ENCODE measurements at places on chromosomes 4 and X.

DNA sequence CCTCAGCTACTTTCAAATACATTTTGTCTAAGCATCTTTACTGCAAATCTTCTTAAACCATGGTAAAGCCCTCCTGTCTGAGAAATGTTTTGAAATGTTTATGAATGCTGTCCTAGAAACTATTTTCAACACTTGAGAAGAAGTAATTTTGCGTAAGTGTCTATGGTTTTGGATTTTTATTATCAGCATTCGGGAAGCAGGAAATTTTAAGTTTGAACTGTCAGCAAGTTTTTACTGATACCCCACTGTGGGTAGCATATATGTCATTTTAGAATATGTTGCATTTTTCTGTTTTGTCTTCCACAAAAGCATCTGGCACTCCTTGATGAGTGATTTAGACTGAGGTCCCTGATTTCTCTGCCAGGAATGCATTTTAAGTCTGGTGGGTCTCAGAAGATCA, 302.4 kb upstream of the GIMD1 start:
- DNase-seq = no peak

DNA sequence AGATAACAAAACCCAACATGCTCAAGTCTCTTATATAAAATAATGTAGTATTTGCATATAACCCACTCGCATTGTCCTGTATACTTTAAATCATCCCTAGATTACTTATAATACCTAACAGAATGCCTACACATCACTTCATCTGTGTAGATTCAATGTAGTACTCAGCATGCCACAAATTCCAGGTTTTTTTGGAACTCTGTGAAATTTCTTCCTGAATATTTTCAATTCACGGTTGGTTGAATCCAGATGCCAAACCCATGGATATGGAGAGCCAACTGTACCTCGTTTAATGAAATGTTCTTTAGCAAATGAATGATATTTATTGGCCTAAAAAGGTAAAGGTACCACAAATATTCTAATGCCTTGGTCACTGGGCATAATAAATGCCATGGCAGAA, 24.8 kb downstream of the CCNI start:
- no peak for DNase-seq

- peak; percentile 31 for DNase-seq
Measured at GRCh38 chr4:106502106-106502699, 133.6 kb upstream of the GIMD1 start.

- no peak for DNase-seq
Measured at GRCh38 chr4:70991596-70991995, 1.9 kb upstream of the DCK start.

- DNase-seq = peak; percentile 35
Measured at GRCh38 chrX:44874420-44875184, 1.6 kb downstream of the KDM6A start.

DNA sequence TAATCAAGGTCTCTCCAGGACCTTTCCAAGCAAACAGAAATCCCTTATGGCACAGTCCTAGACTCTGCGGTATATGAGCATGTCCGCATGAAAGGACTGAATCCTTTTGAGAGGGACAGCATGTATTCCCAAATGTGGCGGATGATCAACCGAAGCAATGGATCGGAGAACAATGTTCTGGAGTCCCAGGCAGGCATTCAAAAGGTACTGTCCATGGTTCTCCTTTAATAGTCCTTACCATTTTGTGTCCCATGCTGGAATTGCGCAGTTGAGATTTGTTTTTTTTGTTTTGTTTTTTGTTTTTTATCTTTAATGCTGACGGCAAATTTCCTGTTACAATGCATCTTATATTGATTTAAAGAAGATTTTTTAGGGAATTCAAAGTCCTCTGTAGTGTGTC, 313.3 kb upstream of the ATOH1 start:
- DNase-seq = no peak
